ENCODE measurements at places on chromosomes 7 and 10. TPM values are rescaled to one million over a fixed set of nuclear protein-coding genes. Genes with fewer than 3 reads are reported as not detected.

The UBE3C gene
- 41.2 TPM for polyA plus RNA-seq

The ZNF727 gene
- polyA plus RNA-seq: 0.16 TPM

The MPP7 gene
- 14.2 TPM for polyA plus RNA-seq

The PCDH15 gene
- polyA plus RNA-seq: 0.03 TPM

The AFAP1L2 gene
- polyA plus RNA-seq: 9.1 TPM

The GCK gene
- 2.1 TPM for polyA plus RNA-seq

The KLHDC10 gene
- polyA plus RNA-seq: 16.5 TPM

The HTR5A gene
- not detected for polyA plus RNA-seq

The LRRC4 gene
- 0.98 TPM for polyA plus RNA-seq

The POM121C gene
- 21.6 TPM for polyA plus RNA-seq

The NXPH1 gene
- polyA plus RNA-seq: 0.14 TPM

The NIPSNAP2 gene
- polyA plus RNA-seq: 67.8 TPM

The PNLIPRP1 gene
- polyA plus RNA-seq: 0.11 TPM
